ENCODE measurements at places on chromosomes 11 and 22.
A peak's percentile ranks its signal among the peaks of the same experiment; 100 is the strongest.

- no peak for DNase-seq
These were observed 99.5 kb downstream of the RDX start for GRCh38 chr11:110196884-110197420.

GRCh38 chr11:86537541-86538222, 134.7 kb downstream of the ME3 start:
- DNase-seq, result no peak

DNA sequence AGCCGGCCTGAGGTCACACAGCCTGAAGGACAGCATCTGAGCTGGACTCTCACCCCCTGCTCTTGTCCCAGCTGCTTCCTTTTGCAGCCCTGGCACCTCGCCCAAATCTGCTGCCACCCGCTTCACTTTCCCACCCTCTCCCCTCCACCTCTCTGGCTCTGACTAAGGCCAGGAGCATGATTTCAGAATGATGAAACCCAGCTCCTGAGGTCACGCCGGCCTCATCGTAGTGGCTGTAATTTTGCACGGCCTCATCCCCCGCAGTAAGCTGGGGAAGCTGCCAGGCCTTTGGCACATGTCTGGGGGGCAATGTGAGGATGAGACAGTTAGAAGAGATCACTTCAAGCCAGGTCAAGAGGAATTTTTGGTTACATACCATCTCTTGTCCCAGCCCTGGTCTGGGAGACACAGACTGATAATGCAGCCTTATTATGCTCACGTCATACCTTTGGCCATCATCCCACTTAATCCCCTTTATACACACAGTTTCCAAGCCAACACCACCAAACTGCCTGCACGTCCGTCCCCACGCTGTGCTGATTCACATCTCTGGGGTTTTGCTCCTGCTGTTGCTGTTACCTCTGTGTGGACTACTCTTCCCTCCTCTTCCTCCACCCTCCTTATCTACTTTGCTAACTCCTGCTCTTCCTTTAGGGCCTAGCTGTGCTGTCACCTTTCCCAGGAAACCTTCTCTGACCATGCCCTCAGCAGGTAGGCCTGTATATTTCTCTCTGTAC, 58.1 kb downstream of the CHRDL2 start:
- peak; percentile 48 for DNase-seq

- DNase-seq, result no peak
These were observed 26.9 kb downstream of the SUSD2 start for GRCh38 chr22:24208012-24208749.

- no peak for DNase-seq
These were observed 17.1 kb upstream of the APLP2 start for GRCh38 chr11:130052567-130052966.

DNA sequence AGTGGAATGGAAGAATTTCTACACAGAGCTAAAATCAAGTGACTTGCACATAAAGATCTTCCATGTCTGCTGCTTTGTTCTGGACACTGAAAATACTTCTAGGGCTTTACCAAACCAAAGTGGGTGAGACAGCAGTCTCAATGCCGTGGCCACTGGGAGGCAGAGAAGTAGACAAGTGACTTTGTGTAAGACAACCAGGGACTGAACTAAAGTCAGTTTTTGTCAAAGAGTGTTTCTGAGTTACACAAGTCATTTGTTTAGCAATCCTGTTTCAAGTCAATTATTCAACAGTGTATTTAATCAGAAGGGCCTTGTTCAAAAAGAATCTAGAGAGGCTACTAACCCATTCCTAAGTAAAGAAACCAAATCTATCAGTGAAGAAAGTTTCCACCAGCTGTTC, 46.6 kb downstream of the TCP11L1 start:
- no peak for DNase-seq

GRCh38 chr11:132643239-132643638, 889.1 kb downstream of the OPCML start:
- no peak for DNase-seq

DNA sequence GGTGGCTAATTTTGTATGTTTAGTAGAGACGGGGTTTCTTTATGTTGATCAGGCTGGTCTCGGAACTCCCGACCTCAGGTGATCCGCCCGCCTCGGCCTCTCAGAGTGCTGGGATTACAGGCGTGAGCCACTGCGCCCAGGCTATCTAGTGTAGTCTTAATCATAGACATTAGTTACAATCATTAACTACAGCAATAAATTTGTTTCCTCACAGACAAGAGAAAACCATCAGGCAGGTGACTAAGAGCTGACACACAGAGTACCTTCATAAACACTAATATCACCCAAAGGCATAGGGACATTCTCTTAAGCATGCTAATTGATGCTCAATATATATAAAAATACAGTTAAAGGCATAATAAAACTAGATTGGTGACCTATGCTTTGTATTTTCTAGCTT, 19.4 kb downstream of the SDHD start:
- DNase-seq, result no peak

- no peak for DNase-seq
These were observed 40.8 kb downstream of the BID start for GRCh38 chr22:17733466-17733865.

DNA sequence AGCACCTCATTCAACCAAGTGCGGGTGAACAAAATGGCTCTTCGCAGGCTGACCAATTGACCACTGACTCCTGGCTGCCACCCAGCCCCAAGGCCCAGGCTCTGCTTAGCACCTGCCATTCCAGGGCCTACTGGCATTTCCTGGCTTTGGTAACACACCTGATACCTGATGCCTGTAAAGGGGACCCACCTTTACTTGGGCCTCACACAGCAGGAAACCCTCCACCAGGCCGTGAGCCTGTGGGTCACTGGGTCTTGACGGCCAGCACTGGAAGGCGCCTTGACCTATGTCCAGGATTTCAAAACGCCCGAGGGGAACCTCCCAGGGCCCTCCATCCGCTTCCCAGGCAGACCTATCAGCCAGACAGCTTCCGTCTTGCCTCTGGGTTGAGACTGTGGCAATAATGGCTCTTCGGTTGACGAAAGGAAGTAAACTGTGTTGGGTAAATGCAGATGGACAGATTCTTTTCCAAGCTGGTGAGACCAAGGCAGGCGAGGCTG, 16.8 kb upstream of the TMEM184B start:
- DNase-seq, result no peak

DNA sequence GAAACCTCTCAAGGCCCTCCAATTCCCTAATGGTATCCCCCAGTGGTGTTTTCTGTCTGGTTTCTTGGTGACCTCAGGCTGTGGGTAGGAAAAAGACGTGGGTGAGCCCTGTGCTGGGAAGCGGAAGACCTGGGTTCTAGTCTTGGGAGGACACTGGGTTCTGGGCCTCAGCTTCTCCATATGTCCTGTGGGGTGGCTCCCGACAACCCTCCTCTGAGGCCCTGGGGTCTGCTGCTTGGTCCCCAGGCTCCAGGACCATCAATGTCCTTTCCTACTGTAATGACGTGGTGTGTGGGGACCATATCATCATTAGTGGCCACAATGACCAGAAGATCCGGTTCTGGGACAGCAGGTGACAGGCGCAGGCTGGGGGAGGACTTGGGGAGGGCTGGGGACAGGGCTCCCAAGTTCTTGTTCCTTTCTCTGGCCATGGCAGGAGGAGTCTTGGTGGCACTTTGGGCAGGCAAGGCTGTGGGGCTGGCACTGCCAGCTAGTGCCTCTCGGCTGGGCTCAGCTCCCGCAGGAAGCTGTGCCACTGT, 12.8 kb downstream of the ATG16L2 start:
- no peak for DNase-seq

DNA sequence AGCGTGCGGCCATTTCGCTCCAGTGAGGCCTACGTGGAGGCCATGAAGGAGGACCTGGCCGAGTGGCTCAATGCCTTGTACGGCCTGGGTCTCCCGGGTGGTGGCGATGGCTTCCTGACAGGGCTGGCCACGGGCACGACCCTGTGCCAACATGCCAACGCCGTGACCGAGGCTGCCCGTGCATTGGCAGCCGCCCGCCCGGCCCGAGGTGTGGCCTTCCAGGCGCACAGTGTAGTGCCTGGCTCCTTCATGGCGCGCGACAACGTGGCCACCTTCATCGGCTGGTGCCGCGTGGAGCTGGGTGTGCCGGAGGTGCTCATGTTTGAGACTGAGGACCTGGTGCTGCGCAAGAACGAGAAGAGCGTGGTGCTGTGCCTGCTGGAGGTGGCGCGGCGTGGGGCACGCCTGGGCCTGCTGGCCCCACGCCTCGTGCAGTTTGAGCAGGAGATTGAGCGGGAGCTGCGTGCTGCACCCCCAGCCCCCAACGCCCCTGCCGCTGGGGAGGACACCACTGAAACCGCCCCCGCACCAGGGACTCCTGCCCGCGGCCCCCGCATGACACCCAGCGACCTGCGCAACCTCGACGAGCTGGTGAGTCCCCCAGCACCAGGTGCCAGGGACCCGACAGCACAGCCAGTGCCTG, 1.8 kb downstream of the GAS2L1 start:
- DNase-seq, result no peak

GRCh38 chr11:73325036-73325981, 17.2 kb downstream of the ARHGEF17 start:
- DNase-seq, result no peak

DNA sequence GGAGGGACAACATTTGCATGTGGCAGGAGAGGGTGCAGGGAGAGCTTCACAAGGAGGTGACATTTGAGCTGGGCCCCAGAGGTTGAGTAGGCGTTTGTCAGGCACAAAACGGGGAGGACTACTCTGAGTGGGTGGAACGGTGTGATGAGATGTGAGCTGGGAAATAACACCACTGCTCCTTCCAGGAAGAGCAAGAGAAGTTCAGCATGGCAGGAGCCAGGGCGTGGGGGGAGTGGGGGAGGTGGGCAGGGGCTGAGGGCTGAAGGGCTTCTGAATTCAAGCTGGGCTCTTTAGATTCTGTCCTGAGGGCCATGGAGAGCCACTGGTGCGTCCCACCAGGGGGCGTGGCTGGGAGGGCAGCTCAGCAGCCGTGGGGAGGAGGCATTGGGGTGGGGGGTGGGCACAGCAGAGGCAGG, 54.2 kb downstream of the OTOG start:
- no peak for DNase-seq

- DNase-seq, result no peak
These were observed 55.3 kb upstream of the GAB2 start for GRCh38 chr11:78472905-78473304.

- peak; percentile 62 for DNase-seq
These were observed 60.0 kb upstream of the PLET1 start for GRCh38 chr11:112320668-112321067.

- no peak for DNase-seq
These were observed 27.1 kb downstream of the SYT13 start for GRCh38 chr11:45258982-45259530.

GRCh38 chr11:65538915-65539743, 14.2 kb downstream of the SCYL1 start:
- DNase-seq, result peak; percentile 35

- no peak for DNase-seq
These were observed 82.4 kb downstream of the AASDHPPT start for GRCh38 chr11:106159836-106160235.

DNA sequence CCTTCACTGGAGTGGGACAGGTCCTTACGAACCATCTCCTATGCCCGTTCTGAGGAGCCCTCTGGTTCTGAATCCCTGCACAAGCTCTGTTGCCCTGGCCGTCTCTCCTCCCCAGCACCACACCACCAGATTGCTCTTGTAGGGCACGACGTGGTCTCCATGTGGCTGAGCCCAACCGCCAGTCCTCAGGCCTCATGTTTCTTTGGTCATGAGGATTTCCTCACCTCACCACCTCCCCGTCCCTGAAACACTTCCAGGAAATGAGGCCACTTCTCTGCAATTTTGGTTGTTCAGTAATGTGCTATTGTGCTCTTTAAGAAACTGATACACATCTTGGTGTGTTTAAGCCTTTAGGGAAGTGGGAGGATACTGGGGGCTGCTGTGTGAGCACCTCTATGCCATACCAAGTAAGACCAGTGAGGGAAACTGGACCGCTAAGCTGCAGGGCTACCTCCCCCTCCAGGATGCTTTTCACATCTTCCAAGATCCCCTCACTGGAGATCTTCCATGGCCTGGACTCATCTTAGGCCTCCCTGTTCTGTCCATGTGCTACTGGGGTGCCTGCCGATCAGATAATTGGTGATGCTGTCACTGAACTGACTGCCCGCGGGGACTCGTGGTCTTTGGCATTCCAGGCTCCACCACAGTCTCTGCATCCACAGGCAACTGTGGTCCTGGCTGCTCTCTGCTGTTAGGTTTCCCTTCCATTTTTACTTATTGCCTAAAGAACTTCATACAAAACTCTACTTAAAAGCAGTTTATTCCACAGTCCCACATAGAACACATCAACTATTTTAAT, 21.9 kb downstream of the DRICH1 start:
- no peak for DNase-seq

DNA sequence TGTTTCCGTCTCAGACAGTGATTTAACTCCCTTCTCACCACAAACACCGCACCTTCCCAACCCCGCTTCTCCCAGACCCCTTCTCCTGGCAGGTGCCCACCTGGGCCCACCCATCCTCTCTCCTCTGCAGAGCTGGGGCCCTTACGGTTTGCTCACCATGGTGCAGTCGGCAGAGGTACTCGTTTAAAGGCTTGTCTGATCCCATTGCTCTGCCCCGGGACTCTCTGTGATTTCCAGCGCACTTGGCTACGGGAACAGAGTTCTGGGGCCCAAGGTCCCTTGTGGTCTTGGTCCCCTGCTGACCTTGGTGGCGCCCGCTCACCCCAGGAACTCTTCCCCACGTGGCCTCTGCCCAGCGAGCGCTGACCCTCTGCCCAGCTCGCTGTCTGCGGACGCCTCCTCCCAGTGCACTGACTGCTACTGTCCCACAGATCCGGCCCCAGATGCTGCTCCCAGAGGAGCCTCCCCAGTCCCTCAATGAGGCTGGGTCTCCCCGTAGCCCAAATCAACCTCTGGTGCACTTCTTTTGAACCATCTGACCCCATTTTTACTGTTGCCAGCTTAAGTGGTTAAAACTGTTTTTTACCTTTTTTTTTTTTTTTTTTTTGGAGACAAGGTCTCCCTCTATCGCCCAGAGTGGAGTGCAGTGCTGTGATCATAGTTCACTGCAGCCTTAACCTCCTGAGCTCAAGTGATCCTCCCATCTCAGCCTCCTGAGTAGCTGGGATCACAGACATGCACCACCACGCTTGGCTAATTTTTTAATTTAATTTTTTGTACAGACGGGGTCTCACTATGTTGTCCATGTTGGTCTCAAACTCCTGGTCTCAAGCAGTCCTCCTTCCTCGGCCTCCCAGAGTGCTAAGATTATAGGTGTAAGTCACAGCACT, 21.3 kb upstream of the CTSD start:
- no peak for DNase-seq

DNA sequence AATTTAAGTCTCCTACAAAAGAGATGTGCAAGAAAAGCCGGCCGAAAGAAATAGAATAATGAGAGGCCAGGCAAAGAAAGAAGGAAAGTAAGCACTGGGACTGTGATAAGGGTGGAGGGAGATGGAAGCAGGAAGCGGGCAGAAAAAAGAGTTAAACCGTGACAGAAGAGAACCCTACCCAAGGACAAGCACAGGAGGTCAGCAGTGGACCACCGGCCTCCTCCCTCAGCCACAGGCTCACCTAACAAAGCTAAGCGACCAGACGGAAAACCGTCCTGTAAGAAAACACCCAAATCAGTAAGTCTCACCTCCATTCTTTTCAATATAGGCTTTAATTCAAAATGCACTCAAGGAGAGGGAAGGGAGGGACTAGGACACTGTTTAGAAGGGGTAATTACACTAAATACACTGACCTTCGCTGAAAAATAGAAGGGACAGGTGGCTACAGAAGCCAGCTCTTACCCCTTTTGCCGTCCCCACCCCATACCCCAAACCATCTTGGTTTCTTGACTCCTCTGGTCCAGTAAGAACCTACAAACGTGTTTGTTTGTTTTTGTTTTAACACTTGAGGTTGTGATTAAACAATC, 1.9 kb downstream of the FAM181B start:
- no peak for DNase-seq

GRCh38 chr22:47200273-47201051, 438.0 kb downstream of the TBC1D22A start:
- DNase-seq, result no peak
